Peyer's patch (tissue), 4 donors: ENCODE measurements at places on chromosomes 1 and 21. TPM values are rescaled to one million over a fixed set of nuclear protein-coding genes. Genes with fewer than 3 reads are reported as not detected.

DNA sequence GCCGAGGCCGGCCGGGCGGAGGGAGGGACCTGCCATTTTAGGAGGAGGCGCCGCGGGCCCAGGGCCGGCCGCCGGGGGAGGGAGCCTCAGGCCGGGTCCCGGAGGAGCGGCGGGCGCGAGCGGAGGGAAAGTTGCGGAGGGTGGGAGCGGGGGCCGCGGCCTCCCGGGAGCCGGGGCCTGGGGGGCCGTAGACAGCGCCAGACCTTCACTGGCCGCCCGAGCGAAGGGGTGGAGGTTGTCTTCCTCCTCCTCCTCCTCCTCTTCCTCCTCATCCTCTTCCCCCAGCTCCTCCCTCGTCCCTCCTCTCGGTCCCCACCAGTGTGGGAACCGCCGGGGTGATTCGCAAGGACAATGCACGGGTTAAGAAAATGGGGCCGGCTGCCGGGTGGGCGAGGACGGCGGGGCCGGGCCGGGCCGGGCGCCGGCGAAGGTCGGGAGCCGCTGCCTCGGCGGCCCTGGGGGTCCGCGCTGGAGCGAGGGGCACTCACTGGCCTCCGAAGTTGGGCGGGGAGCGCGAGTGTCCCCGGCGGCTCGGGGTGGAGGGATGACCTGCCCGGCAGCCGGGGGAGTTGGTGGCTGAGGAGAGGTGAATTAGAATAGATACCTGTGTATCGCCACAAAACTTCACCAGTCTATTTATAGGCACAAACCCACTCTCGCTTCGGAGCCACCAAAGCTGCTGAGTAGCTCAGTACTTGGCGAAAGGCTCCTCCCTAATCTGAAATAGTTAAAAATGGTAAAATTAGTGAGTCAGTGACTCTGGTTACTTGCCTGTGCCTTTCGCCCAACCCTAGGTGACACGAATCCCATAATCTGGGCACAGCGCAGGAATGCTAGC lies 1.3 kb downstream of the DYRK1A start:
- peak overlapping the region; percentile 98 for H3K4me3 ChIP-seq
- H3K4me1 ChIP-seq, result no peaks in the 10 kb centered on the region
- peak overlapping the region; percentile 100 for H3K27ac ChIP-seq
- no peaks in the 10 kb centered on the region for H3K27me3 ChIP-seq
- peak; percentile 68 for DNase-seq

DNA sequence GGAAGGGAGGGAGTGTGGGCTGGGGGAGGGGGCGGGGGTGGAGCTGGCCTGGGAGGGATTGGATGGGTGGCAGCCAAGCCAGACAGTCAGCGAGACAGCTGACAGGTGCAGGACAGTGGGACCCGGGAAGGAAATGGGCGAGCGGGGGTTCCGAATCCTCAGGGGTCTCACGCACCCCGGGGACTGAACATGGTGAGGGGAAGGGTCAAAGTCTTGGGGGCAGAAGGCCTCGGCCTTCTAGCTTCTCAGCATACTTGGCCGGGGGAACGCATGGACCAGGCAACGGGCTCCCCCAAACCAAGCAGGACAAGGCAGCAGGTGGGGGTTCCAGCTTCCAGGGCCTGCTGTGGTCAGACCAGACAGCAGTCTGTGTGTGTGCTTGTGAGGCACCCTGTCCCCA lies 23.1 kb downstream of the CASZ1 start:
- no peaks in the 10 kb centered on the region for H3K36me3 ChIP-seq
- DNase-seq, result no peak
- H3K4me1 ChIP-seq, result no peaks in the 10 kb centered on the region
- no peak overlapping the region for H3K4me3 ChIP-seq
- no peak overlapping the region for H3K27ac ChIP-seq
- no peaks in the 10 kb centered on the region for H3K27me3 ChIP-seq

- no peak overlapping the region for H3K27ac ChIP-seq
- H3K36me3 ChIP-seq, result no peaks in the 10 kb centered on the region
- no peak overlapping the region for H3K4me3 ChIP-seq
- no peaks in the 10 kb centered on the region for H3K27me3 ChIP-seq
Measured at GRCh38 chr1:198544265-198544664, 3.8 kb upstream of the ATP6V1G3 start.

- no peaks in the 10 kb centered on the region for H3K36me3 ChIP-seq
- no peak overlapping the region for H3K4me3 ChIP-seq
- no peaks in the 10 kb centered on the region for H3K27me3 ChIP-seq
- DNase-seq, result no peak
Measured at GRCh38 chr1:198083549-198083948, 73.2 kb upstream of the NEK7 start.

DNA sequence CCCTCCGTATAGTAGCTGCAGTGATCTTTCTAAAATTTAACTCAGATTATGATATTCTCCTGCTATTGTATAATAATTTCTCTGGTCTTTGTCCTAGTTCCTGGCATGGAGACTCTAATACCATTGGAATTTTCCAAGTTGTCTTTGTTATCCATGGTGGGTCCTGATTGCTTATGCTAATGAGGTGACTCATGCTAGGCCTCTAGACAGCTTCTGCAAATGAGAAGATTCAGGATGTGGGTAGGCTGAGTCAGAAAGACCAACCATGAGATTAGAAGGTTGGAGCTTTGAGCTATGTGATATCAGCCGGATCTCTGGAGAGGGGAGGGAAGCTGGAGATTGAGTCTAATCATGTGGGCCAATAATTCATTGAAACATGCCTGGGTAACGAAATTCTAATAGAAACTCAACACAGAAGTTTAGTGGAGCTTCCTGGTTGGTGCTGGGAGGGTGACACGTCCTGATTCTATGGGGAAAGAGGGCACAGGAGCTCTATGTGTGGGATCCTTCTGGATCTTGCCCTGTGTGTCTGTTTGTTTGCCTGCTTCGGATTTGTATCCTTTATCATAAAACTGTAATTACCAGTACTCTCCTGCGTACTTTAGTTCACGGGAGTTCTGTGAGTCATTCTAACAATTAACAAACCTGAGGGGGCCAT lies 73.2 kb upstream of the CNIH3 start:
- H3K27me3 ChIP-seq, result no peaks in the 10 kb centered on the region
- H3K4me1 ChIP-seq, result no peaks in the 10 kb centered on the region
- DNase-seq, result no peak
- H3K27ac ChIP-seq, result no peak overlapping the region
- H3K4me3 ChIP-seq, result no peak overlapping the region
- no peaks in the 10 kb centered on the region for H3K36me3 ChIP-seq

The BRDT gene
- total RNA-seq, result not detected

The SLC44A5 gene
- total RNA-seq, result 0.70 TPM

DNA sequence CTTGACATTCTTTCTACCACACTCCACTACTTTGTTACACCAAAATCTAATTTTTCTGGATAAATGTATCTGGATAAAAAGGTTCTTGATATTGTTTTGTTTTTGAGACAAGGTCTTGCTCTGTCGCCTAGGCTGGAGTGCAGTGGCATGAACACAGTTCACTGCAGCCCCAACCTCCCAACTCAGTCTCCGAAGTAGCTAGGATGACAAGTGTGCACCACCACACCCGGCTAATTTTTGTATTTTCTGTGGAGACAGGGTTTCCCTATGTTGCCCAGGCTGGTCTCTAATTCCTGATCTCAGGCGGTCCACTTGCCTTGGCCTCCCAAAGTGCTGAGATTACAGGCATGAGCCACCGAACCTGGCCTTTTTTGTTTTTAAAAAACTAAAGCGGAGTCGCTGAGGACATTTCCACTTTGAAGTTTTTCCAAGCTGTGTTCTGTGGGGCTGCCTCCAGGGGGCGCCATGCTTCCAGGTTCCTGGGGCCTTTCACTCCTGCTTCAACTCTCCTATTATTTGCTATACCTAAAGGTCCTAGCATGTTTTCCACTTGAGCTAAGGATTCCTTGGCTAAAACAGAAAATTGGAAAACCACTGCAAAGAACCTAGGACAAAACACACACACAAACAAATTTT lies 14.1 kb upstream of the NCMAP start:
- peaks cover 5% of the 10 kb centered on the region for H3K4me1 ChIP-seq
- H3K4me3 ChIP-seq, result no peak overlapping the region
- no peak overlapping the region for H3K27ac ChIP-seq
- H3K36me3 ChIP-seq, result no peaks in the 10 kb centered on the region
- no peaks in the 10 kb centered on the region for H3K27me3 ChIP-seq

DNA sequence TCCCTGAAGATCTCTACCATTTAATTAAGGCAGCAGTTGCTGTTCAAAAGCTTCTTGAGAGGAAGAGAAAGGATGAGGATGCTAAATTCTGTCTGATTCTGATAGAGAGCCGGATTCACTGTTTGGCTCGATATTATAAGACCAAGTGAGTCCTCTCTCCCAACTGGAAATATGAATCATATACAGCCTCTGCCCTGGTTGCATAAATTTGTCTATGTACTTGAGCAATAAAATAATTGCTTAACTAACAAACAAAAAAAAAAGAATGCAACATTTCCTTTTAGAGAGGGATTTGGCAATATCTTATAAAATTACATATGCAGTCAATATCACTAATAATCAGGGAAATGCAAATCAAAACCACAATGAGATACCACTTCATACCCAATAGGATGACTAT lies 26.8 kb downstream of the ALDH9A1 start:
- H3K27ac ChIP-seq, result no peak overlapping the region
- no peaks in the 10 kb centered on the region for H3K36me3 ChIP-seq
- DNase-seq, result no peak
- H3K4me1 ChIP-seq, result no peaks in the 10 kb centered on the region
- no peaks in the 10 kb centered on the region for H3K27me3 ChIP-seq

GRCh38 chr1:226875641-226876295 lies 5.4 kb downstream of the PSEN2 start:
- no peaks in the 10 kb centered on the region for H3K4me1 ChIP-seq
- H3K27ac ChIP-seq, result no peak overlapping the region
- DNase-seq, result no peak
- no peaks in the 10 kb centered on the region for H3K36me3 ChIP-seq
- peak overlapping the region; percentile 8 for H3K4me3 ChIP-seq

The ZNF683 gene
- not detected for total RNA-seq

DNA sequence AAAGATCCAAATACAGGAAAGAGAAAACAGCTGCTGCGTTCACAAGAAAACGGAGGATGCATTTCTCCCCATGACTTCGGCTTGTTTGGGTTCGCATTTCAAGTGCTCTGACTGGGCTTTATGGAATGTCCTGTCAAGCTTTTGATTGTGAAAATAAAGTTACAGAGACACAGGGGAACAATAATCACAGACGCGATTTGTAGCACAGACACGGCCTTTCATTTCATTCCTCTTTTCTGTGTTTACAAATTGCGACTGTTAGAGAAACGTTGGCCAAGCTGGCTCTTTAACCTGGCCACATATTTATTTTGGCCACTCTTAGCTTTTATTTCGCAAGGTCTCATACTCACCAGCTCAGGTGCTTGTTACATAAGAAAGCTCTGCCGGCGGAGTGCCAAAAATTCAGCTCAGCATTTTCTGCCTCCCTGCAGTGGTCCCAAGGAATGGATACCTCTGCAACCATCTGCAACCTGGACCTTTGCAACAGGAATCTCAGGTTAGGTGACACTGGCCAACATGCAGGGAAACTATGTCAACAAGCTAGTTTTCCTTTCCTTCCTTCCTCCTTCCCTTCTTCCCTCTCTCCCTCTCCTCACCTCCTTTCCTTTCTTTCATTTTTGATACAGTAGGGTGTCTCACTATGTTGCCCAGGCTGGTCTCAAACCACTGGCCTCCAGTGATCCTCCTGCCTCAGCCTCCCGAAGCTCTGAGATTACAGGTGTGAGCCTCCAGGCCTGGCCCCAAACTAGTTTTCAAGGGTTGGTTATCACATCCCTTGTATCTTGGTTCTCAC lies 58.2 kb upstream of the SLC45A1 start:
- H3K27me3 ChIP-seq, result no peaks in the 10 kb centered on the region
- H3K4me1 ChIP-seq, result no peaks in the 10 kb centered on the region
- H3K36me3 ChIP-seq, result no peaks in the 10 kb centered on the region
- DNase-seq, result no peak

The AQP10 gene
- total RNA-seq, result not detected

- H3K27ac ChIP-seq, result no peak overlapping the region
- H3K27me3 ChIP-seq, result no peaks in the 10 kb centered on the region
- H3K4me1 ChIP-seq, result peaks cover 7% of the 10 kb centered on the region
- H3K4me3 ChIP-seq, result no peak overlapping the region
- H3K36me3 ChIP-seq, result no peaks in the 10 kb centered on the region
- no peak for DNase-seq
Measured at GRCh38 chr1:89553157-89553556, 28.5 kb downstream of the LRRC8B start.

DNA sequence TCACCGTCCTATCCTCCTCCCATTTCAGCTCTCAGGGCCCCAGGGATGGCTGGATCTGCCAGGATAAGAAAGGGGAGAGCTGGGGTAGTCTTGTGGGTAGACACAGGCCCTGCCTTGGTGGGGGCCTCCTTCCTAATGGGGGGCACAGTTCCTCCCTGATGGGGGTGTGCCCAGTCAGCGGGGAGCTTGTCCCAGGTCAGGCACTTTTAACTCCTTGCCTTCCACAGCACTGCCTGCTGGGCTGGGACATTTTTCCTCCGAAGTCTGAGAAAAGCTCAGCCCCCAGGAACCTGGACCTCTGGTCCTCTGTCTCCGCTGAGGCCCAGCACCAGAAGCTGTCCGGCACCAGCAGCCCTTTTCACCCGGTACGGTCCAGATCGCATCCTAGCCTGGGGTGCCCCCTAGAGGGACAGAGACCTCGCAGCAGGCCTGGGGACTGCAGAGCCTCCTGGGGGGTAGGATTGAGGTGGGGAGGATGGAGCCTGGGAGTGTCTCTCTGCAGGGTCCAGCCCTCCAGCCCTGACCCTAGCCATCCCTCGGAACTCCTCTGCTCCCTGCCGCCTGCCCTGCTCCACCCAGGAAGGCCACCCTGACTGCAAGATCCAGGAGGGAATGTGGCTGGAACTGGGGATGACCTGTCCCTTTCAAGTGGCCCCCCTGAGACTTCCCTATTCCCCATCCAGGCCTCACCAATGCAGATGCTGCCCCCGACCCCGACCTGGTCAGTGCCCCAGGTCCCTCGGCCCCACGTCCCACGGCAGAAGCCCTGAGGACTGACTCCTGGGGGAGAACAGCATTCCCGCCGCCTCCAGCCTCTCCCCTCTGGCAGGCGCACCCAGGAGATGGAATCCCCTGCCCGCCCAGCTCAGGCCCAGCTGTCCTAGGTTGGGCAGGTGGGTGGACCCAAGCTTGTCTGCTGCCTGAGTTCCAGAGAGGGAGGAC lies 12.0 kb downstream of the MIIP start:
- no peak for DNase-seq
- H3K27me3 ChIP-seq, result no peaks in the 10 kb centered on the region
- H3K4me3 ChIP-seq, result no peak overlapping the region
- no peak overlapping the region for H3K27ac ChIP-seq
- H3K4me1 ChIP-seq, result no peaks in the 10 kb centered on the region
- no peaks in the 10 kb centered on the region for H3K36me3 ChIP-seq

GRCh38 chr1:67336157-67336556 lies 28.5 kb downstream of the IL12RB2 start:
- no peak overlapping the region for H3K4me3 ChIP-seq
- DNase-seq, result no peak
- H3K36me3 ChIP-seq, result no peaks in the 10 kb centered on the region
- H3K27me3 ChIP-seq, result no peaks in the 10 kb centered on the region

- peak overlapping the region; percentile 83 for H3K4me3 ChIP-seq
- no peaks in the 10 kb centered on the region for H3K36me3 ChIP-seq
- peaks cover 33% of the 10 kb centered on the region for H3K4me1 ChIP-seq
- H3K27me3 ChIP-seq, result no peaks in the 10 kb centered on the region
- peak overlapping the region; percentile 83 for H3K27ac ChIP-seq
Measured at GRCh38 chr1:1397839-1398523, 1.2 kb downstream of the CCNL2 start.
